ENCODE measurements at places on chromosomes 3 and 15. TPM values are rescaled to one million over a fixed set of nuclear protein-coding genes. Genes with fewer than 3 reads are reported as not detected.

DNA sequence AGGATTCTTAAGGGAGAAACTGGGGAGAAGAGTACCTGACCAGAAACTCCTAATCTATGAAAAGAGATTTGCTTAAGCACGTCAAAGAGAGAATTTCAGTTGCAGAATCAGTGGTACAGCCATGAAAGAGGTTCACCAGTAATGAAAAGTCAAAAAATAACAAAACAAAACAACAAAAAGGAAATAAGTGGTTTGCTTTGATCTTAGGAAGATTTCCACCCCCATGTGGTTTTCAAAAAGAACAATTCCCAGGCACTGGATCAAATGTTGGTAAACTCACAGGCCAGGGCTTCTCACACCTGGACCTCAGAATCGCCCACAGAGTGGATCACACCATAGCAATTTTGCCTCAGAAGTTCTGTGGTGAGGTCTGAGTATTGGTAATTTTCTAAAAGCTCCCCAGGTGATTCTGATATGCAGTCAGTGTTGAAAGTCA is 67.5 kb downstream of the TMEM39A start:
- no peak for DNase-seq

DNA sequence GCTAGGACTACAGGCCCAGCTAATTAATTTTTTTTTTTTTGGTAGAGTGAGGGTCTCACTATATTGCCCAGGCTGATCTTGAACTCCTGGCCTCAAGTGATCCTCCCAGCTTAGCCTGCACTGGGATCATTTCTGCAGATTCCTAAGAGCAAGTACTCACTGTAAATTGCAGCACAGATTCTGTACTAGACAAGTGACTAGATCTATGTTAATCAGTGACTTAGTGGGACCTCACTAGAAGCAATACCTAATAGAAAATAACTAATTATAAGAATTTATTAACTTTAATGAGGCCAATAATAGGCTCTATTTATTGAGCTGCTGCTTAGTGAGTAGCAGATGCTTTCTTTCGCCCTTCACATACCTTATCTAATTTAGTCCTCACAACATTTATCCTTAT is 10.6 kb upstream of the UTS2B start:
- DNase-seq: no peak

DNA sequence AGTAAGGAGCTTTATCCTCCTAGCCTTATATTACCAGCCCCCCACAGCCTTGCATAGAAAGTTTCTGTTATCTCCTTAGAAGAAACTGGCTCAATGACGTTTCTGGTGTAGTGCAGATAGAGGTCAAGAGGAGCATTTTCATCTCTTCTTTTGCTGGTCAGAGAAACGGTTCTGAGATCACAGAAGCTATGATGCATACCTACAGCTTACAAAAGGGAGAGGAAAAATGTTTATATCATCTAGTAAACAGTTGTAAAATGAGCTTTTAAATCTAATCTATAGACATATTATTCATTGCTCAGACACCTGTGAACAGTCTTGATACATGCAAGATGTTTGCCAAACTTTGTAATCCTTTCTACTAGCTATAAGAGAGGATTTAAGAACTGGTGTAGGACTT is 68.0 kb downstream of the GMPS start:
- DNase-seq: no peak

DNA sequence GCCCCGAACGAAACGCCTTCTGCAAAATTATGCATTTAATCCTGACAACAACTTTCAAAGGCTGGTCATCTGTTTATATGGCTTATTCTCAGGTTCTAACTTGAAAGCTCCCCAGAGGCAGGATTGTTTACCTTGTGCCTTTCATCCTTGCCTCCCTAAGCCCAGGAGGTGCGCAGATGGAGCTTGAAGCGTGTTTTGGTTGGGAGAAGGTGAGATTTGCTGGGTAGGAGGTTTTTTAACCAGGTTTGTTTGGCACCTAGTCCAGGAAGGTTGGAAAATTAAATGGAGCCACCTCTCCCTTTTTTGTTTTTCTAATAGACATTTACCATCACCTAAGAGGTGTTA is 675 bp downstream of the TSEN2 start:
- DNase-seq: no peak

- no peak for DNase-seq
Measured at GRCh38 chr3:98786364-98787006, 23.3 kb downstream of the ST3GAL6 start.

GP9 gene
- not detected for total RNA-seq

SETD5 gene
- total RNA-seq: 82.1 TPM

GRCh38 chr3:58271901-58272501 is 34.0 kb upstream of the RPP14 start:
- DNase-seq: no peak

GRCh38 chr3:49492969-49493368 is 22.9 kb downstream of the DAG1 start:
- DNase-seq: no peak

DTX3L gene
- 21.8 TPM for total RNA-seq

DNA sequence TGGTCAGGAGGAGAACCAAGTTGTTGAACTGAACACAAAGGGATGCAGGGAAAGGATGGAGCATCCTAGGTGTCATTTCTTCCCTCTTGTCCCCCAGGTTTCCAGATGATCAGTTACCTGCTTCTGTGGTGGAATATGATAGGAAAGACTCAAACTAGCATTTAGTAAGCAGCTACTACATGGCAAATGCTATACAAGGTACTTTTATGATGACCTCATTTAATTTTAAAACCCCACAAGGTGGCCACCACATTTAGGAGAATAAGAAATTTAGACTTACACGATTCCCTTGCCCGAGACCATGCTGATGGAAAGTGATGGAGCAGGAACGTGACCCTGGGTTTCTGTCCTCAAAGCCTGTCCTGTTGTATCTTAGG is 40.9 kb downstream of the CCR4 start:
- DNase-seq: no peak

GRCh38 chr15:77019521-77020331 is 24.8 kb downstream of the PSTPIP1 start:
- no peak for DNase-seq

GMPPB gene
- 16.5 TPM for total RNA-seq

DNA sequence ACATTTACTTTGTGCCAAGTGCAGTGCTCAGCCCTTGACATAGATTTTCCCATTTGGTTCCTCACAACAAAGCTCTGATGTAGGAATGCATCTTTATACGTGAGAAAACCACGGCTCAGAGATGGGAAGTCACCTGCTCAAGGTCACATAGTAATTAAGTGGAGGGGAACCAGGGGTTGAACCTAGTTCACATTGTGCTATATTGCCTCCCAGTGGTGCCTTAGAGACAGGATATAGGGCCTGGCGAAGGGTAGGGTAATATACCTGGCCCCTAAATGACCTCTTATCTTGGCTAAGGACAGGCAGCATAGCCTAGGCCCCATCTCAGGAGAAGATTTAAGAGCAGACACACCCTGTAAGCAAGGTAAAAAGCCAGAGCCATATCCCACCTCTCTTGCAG is 71.5 kb downstream of the FOXP1 start:
- no peak for DNase-seq

All from esophagus muscularis mucosa (tissue), 4 donors.